Stimulated activated CD8-positive, alpha-beta memory T cell treated with anti-CD3 and anti-CD28 coated beads, Interleukin-15, amount 100 ng/mL, for 48 hours (primary cell): ENCODE measurements at places on chromosomes 5 and 9.

- no peak for DNase-seq
Measured at GRCh38 chr5:355379-355935, 33.9 kb downstream of the AHRR start.

- DNase-seq, result no peak
Measured at GRCh38 chr9:117466111-117466510, 51.3 kb upstream of the ASTN2 start.

GRCh38 chr5:94595281-94595840 is 23.0 kb downstream of the KIAA0825 start:
- no peak for DNase-seq

DNA sequence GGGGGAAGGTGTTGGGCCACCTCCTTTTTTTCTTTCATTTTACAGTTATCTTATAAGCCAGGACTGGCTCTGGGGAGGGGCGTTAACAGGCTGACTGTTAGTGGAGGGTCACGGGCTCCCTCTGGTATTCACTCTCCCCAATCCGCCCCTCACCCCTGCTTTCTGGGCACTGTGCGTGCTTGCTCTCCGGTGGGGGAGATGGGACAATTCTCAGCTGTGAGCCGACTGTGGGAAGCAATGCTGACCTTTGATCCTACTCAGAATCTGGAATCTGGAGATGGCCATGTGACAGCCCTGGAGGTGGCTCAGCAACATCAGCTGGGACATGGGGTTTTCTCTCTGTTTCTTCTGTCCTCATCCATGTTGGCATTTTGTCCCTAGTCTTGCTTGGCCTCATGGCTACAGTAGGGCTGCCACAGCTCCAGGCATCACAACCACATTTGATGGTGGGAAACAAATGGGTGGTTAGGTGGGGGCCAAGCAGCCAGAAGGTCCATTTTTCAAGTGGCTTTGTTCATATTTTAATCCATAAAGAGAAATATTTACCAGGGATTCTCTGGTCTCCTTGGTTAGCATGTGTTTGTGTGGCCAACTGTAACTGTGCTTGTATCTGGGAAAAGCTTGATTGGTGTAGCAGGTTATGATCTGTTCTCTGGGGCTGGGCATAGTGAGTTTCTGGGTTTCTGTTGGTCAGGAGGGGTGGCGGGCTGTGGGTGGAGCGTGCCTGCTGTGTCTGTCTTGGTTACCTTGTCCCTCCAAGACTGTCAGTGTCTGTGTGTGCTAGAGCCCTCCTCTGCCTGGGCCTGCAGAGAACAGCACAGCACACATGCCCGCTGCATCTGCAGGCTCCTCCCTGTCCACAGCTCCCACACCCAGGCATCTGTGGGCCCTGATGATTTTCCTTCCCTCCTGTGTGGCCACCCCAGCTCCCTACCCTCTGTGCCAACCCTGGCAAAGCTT is 12.4 kb downstream of the WNK2 start:
- DNase-seq, result no peak

GRCh38 chr9:4339357-4339756 is 39.5 kb upstream of the GLIS3 start:
- peak; percentile 55 for DNase-seq

- DNase-seq, result no peak
Measured at GRCh38 chr5:119368238-119368630, 12.4 kb downstream of the TNFAIP8 start.

DNA sequence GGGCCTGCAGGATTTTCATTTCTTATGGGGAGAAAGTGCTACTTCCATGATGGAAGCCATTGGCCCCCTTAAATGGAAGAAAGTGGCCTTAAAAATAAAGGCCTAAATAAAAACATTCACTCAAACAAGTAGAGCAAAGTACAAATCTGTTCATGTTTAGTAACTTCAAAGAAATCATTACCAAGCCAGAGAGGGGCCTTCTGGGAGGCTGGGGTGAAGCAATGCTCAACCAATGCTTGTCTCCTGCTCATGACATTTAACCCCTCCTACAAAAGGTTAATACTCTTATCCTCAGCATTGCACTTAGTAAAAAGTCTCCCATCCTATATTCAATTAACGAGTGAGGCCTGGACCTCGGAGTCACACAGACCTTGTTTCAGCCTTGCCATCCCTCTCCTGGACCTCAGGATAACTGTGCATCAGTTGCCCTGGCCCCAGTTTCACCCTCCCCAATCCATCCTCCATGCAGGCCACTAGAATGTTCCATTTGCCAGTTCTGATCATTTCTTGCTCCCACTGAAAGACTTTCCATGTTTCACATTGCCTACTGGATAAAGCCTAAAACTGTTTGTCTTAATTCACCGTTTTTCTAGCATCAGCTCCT is 36.9 kb upstream of the ALDH1B1 start:
- no peak for DNase-seq

DNA sequence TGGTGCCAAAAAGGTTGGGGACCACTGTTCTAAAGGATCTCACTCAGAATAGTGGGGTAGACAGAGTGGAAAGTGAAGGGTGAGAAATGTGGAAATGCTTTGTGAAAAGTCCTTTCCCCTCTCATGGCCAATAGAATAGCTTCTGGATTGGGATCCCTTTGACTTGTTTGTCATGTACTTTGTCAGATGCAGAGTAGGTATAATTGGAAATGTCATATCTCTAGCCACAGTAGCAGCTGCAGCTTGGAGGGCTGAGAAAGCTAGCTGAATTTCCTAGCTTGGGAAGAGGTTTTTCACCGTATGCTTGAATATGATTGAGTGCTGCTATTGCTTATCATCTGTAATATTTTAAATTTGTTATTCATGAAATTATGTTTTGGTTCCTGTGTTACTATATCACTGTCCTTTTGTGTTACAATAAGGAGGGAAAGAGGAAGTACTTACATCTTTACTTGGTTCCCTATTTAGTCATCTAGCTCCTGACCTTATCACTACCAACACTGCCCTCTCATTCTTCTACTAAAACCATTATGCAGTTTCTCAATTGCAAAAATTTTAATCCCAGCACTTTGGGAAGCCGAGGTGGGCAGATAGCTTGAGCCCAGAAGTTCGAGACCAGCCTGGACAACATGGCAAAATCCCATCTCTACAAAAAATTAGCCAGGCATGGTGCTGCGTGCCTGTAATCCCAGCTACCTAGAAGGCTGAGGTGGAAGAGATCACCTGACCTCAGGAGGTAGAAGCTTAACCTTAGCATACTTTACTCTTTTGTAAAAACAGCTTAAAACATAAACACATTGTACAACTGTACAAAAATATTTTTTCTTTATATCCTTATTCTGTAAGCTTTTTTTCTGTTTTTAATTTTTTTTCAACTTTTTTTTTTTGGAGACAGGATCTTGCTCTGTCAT is 12.4 kb downstream of the SLC30A5 start:
- no peak for DNase-seq

GRCh38 chr9:125074976-125075375 is 68.4 kb downstream of the SCAI start:
- DNase-seq, result no peak

DNA sequence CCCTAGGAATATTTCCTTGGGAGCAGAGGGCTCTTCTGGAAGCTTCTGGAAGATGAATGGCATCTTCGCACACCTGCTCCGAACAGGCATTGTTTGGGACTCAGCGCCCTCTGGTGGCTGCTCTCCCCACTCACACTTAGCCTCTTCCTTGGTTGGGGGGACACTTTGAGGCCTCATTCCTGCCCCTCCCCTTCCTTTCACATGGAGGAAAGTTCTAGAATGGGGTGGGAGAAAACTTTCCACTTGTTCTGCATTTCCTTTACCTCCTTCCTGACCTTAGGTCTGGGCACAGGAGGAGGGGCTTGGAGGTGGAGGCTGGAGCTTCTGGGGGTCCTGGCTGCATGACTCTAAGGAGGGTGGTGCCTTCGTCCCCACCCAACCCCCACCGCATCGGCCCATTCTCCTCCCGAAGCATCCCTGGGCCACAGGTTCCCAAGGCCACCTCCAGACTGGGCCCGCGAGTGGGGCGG is 19.3 kb upstream of the SMIM32 start:
- peak; percentile 8 for DNase-seq

- DNase-seq, result no peak
Measured at GRCh38 chr9:134198791-134199190, 34.4 kb upstream of the RNU6ATAC start.

DNA sequence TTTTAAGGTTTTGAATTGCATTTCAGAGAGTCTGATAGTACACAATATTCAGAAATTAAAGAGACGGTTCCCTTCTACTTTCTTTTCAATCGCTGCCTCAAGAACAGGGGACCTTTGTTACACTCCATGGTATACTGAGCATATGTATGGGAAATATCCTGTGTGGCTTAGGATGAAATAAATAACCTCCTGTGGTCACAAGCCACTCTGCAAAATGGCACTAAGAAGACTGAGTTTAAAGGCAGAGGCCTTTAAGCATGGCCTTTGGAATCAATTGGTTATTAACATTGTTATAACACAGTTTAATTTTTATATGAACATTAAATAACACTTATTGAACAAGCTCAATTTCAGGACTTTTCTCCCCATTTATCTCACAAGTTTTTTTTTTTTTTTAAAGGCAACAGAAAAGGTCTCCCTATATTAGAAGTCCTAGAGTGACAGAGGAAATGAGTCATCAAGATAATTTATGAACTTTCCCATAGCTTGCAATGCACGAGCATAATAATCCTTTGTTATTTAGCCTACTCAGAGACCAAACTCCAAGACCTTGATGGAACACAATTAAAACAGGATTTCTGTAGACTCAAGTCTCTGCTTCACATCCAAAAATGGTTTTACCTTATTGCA is 341.9 kb downstream of the TMEM167A start:
- no peak for DNase-seq

DNA sequence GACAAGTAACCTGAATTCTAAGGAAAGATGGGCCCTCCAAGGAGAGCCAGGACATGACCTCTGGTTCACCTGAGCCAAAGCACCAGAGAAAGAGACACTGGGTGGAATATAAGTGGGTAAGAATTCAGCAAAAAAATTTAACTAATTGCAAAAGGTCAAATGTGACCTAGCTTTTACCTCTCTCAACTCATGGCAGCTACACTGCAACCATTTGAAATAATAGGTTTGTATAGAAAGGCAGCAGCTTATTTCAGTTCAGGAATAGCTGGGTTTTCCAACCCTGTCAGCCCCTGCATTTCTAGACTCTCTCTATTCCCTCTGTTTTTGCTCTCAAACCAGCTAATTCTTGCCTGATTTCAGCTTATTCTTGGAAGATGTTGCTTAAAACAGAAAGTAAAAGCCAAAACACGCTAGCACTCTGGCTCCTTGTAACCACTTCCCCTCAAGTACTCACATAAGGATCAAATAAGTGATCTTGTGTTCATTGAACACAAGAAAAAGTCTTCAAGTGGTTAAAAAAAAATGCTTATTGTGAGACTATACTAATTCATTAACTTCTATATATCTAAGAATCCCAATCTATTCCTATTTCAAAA is 101.1 kb upstream of the NR4A3 start:
- no peak for DNase-seq

- no peak for DNase-seq
Measured at GRCh38 chr5:135130261-135131215, 96.5 kb upstream of the PITX1 start.

GRCh38 chr9:69397384-69398214 is 72.6 kb downstream of the ENTREP1 start:
- no peak for DNase-seq

DNA sequence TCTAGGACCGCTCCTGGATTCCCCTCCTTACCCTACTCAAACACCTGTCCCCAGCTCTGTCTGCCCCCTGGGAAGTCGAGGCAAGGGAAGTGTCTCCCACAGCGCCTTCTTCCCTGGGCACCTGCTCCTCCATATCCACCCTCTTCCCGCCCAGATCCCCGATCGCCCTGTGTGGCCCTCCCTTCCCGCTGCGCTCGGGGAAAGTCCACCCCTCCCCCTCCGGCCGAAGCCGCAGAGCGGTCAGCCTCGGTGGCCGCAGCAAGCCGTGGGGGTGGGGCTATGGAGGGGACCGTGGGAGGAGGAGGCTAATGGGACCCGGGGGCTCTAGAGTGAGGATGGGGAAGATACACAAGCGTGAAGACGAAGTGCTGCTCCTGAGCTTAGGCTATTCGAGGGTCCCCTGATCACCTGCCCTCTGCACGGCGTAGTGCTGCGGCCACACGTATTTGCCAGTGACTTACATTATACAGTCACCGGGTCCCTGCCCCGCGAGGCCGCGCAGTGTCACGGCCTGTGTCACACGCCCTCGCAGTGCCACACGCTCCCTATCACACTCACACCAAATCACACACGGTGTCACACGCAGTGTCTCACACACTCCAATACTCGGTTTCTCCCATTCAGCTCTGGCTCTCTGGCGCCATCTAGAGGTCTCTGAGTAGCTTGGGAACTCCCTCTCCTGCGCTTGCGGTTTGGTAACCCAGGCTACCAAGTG is 658 bp upstream of the PCDH1 start:
- peak; percentile 73 for DNase-seq

- no peak for DNase-seq
Measured at GRCh38 chr5:67059744-67060490, 136.7 kb downstream of the CD180 start.

DNA sequence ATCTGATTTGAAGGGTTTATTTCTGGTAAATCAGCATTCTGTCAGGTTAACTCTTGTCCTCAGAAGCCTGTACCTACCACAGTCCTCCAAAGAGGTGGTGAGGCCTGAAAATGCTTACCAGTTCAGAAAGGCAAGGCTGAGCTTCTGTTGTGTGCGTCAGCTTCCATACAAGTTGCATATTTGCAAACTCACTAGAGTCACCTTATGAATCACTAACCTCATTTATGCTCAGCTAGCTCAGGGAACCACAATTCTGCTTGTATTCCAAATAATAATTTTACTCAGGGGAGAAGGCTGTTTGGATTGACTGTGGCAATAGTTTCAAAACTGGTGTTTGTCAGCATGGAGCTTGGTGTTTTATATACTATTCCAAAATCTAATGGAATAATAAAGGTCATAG is 355.1 kb upstream of the RFX3 start:
- no peak for DNase-seq

- no peak for DNase-seq
Measured at GRCh38 chr5:15085671-15086070, 214.1 kb upstream of the ANKH start.

DNA sequence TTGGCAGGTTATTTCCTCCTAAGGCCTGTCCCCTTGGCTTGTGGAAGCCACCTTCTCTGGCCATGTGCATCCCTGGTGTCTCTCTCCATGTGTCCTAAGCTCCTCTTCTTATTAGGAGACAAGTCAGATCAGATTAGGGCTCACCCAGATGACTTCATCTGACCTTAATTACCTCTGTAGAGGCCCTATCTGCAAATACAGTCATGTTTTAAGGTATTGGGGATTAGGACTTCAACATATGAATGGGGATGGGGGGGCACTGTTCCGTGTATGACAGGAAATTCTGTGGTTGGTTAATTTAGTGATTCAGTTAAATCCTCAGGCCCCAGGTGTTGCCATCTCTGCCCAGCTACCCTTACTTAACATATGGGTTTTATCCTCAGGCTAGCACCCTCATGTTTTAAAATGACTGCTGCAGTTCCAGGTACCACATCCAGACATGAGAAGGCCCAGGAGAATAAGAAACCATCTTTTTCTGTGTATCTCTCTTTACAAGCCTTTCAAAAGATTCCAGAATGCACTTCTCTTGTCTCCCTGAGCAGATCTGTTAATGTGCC is 51.9 kb upstream of the RAI14 start:
- DNase-seq, result no peak

DNA sequence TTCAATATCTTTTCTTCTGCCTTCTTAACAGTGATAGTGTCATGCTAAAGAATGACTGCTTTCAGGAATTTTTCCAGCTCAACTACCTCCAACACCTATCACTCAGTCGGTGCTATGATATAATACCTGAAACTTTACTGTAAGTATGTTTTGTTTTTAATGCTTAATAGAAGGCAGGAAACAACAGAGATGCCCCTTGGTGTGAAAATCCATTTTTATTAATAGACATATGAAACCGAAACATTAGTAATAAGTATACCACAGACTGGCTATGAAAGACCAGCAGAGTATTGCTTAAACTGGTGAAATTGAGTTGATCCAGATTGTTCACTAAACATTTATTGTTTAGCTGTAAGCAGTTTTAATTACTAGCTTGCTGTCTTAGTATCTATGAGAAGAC is 25.2 kb downstream of the SKP2 start:
- no peak for DNase-seq
